Activated CD4-positive, alpha-beta memory T cell treated with anti-CD3 and anti-CD28 coated beads, Interleukin-2, amount 10 ng/mL, durations not matched to agents 7 days and 5 days (primary cell): ENCODE measurements at places on chromosomes 7 and 10. TPM values are rescaled to one million over a fixed set of nuclear protein-coding genes. Genes with fewer than 3 reads are reported as not detected.

The EPC1 gene
- total RNA-seq: 43.0 TPM

The BTBD16 gene
- total RNA-seq: not detected

The AGR2 gene
- not detected for total RNA-seq

The GJD4 gene
- not detected for total RNA-seq
